ENCODE measurements at places on chromosomes 13 and 19.

DNA sequence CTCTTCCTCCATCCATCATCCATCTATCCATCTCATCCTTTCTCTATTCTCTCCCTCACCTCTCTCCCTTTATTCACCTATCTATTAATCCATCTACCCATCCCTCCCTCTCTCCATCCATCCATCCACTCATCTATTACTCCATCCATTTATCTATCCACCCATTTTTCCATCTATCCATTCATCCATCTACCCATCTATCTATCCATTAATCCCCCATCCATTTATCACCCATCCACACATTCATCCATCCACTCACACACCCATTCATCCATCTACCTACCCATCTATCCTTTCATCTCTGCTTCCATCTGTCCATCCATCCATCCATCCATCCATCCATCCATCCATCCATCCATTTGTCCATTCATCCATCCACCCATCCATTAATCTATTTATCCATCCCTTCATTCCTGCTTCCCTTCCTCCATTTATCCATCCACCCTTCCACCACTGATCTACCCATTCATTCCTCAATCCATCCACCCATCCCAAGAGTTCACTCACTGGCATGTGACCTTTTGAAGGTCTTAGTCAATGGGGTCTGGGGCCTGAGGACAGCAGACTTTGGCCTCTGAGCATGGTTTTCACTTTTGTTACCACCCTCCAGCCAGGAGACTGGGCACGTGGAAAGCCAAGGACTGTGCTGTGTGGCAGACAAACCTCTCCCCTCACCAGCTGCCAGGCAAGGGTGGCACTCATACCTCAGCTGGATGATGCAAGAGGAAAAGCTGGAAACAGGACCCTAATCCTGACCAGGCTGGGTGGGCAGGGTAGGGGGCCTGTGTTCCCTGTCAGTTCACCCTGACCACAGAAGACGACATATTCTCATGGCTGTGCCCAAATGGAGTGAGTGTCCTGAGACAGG is 126.7 kb downstream of the URI1 start:
- no peak for DNase-seq

DNA sequence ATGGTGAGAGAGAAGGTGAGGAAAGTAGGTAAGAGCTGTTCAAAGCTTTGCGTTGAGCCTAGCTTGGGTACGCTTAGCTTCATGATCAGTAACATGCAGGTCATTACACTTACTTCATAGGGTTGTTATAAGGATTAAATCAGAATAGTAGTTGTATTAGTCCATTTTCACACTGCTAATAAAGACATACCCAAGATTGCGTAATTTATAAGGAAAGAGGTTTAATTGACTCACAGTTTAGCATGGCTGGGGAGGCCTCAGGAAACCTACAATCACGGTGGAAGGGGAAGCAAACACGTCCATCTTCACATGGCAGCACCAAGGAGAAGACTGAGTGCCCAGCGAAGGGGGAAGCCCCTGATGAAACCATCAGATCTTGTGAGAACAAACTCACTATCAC is 21.9 kb downstream of the GPALPP1 start:
- DNase-seq, result no peak

- DNase-seq, result peak; percentile 5
Observed at GRCh38 chr19:29636553-29637360, 28.5 kb upstream of the PLEKHF1 start.

- DNase-seq, result no peak
Observed at GRCh38 chr13:96003304-96003703, 49.9 kb downstream of the UGGT2 start.

DNA sequence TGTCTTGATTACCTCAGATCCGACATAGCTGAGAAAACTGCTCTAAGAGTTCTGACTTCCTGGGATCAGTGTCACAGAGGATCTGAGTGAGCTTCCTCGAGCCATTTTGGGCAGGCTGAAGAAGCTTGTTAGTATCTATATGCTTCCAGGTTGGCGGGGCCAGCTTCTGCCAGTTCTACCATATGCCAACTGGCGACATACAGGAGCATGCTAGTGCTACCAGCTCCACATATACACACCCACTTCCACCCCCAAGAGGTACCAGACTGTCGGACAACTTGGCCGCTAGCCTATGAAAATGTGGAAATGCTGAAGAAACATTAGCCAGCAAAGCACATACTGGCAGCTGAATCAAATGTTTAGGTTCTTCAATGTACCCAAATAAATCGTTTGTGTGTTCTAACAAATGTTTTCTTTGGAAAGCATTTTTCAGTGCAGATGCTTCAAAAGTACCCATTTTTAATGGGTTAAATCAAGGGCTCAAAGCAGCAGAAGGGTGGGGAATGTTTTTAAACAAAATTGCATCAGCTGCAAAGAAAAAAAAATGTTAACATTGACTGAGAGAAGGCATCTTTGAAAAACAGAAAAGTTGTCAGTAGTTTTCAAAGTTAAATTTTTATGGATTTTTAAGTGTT is 163.7 kb downstream of the KLF12 start:
- DNase-seq, result no peak

DNA sequence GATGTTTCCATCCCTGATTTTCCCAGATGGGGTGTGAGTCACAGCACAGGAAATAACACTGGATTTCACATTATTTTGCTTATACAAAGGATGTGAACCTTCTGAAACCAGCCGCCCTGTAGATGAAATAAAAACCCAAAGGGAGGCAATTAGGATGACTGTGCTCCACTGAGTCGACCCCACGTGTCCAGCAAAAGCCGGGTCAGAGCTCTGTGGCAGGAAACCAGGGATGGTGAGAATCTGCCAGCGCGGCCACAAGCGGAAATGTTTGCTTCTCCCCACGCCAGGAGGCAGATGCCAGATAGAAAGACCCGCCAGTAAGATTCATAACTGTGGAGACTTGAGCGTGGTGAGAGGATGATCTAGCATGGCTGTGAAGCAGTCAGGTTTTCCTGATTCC is 764.4 kb downstream of the LIG4 start:
- DNase-seq, result peak; percentile 55

- no peak for DNase-seq
Observed at GRCh38 chr19:7564866-7565265, 29.3 kb downstream of the PNPLA6 start.

DNA sequence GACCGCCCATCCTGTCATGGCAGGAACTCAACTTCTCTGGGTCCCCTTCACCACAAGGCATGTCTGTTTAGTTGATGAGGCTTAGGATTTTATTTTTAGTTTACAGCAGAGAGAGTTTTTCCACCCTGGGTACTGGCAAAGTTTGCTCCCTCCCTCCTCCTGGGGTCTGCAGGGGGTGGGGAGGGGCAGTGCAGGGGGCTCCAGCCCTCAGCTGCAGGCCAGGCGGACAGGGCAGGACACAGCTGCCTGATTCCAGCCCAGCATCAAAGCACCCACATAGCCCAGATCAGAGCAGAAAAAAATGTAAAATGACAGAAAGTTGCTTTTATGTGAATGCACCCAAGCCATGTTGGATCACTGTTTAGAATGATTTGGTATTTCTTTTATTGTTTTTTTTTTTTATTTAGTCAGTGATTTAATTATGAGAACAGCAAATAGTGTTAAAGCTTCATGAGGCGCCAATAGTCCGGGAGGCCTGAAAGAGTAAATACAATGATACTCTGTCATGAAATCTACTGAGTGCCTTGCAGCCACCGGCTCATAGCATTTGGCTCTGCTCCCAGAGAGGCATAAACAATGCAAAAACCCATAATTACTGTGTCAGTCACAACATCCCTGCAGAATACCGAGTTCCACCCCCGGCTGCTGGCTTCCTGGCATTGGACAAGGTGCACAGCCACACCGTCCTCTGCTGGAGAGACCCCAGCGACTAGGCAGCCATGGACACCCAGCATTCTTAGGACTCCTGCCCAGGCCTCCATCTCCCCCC is 923.5 kb downstream of the UQCRFS1 start:
- peak; percentile 86 for DNase-seq

- DNase-seq, result no peak
Observed at GRCh38 chr19:485583-486236, 10.6 kb upstream of the MADCAM1 start.

DNA sequence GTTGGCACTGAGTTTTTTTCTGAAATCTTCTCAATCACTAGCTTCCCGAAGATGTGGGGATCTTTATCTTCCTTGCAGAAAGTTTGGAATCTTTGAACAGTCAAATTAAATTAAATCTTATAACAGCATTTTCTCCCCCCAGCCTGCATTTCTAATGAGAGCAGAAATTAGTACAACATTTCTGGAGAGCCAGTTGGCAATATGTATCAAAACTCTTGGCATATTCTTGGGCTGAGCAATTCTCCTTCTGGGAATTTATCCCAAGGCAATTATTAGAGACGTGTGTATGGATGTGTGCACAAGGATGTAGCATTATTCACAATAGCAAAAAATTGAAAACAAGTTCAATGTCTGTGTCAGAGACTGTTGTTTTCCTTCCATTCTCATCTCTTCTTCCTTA is 159.5 kb downstream of the OLFM4 start:
- DNase-seq, result no peak

GRCh38 chr13:30308548-30308947 is 1.2 kb upstream of the KATNAL1 start:
- DNase-seq, result peak; percentile 6

All from urothelium cell line (cell line).